ENCODE measurements at places on chromosomes 5 and 9. TPM values are rescaled to one million over a fixed set of nuclear protein-coding genes. Genes with fewer than 3 reads are reported as not detected.

Gene PCAT7
- 0.31 TPM for polyA plus RNA-seq

Gene SLC45A2
- polyA plus RNA-seq, result 0.96 TPM

Gene ACOT12
- 0.84 TPM for polyA plus RNA-seq

Gene PCDHA1
- polyA plus RNA-seq, result 0.15 TPM

Gene PRXL2C
- polyA plus RNA-seq, result 4.7 TPM

Gene AQP3
- 44.1 TPM for polyA plus RNA-seq

Gene RPL12
- 1,447 TPM for polyA plus RNA-seq

Gene SLC34A3
- polyA plus RNA-seq, result 12.1 TPM

Gene FIBCD1
- polyA plus RNA-seq, result 0.79 TPM

Gene FST
- polyA plus RNA-seq, result 28.8 TPM

- no peak for DNase-seq
These were observed 47.7 kb upstream of the BOD1 start for GRCh38 chr5:173664154-173664526.

DNA sequence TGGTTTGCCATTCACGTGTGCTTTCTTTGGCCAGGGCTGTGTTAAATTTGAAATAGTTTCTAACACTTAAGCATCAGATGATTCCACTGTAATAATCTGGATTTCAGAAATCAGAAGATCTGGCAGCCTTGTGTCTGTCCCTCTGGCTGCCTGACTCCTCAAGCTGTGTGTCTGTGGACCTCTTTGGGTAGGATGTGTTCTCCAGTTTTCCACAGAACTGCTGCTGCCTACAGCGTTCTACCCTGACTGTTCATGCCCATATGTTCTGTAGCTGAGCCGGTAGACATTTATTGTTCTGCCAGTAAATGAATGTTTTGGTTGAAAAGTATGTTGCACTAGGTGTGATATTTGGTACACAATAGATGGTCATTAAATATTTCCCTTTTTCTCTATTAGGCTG is 81.3 kb downstream of the SH3GL2 start:
- DNase-seq, result no peak

DNA sequence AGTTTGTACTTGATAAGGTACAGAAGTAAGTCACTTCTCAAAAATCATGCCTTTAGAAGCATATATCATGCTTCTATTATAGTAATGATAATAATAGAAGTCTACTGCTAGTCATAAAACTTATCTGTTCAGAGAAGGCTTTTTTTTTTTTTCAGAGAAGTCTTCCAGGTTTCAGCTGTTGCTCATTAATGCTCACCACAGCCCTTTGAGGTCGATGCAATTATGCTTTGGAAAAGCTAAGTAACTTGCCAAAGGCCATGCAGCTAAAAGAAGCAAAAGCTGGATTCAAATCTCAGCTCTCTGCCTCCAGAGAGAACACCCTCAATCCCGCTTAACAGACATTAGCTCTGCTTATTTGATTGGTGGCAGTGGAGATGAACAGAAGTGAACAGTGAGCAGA is 150.8 kb downstream of the DOCK8 start:
- DNase-seq, result no peak

DNA sequence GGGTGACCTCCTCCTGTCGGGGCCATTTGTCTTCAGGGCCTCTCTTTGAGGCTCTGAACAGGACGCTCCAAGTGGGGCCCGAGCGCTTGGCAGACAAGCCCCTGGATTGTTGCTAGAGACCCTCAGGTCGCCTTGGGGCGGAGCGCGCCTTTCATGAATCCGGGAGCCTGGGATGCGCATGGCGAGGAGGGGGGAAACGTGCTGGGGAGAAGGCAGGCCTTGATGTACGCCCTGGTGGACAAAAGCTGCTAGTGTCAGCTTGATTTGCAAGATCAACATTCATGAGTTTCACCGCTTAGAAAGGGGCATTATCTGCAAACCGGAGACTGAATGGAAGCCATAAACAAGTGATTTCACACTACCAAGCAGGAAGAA is 226.3 kb downstream of the SMARCA2 start:
- peak; percentile 86 for DNase-seq

GRCh38 chr5:56561-57290 is 35.2 kb upstream of the PLEKHG4B start:
- peak; percentile 75 for DNase-seq

DNA sequence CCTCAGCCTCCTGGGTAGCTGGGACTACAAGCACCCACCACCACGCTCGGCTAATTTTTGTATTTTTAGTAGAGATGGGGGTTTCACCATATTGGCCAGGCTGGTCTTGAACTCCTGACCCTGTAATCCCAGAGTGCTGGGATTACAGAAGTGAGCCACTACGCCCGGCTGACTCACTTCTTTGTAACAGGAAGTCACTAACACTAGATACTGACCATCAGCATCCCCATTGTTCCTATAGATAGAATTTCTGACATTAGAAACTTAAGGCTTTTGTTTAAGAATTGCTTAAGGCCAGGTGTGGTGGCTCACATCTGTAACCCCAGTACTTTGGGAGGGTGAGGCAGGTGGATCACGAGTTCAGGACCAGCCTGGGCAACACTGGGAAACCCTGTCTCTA is 42.2 kb downstream of the LEAP2 start:
- DNase-seq, result no peak

- DNase-seq, result no peak
These were observed 153.4 kb downstream of the HSPA4 start for GRCh38 chr5:133205204-133205603.

DNA sequence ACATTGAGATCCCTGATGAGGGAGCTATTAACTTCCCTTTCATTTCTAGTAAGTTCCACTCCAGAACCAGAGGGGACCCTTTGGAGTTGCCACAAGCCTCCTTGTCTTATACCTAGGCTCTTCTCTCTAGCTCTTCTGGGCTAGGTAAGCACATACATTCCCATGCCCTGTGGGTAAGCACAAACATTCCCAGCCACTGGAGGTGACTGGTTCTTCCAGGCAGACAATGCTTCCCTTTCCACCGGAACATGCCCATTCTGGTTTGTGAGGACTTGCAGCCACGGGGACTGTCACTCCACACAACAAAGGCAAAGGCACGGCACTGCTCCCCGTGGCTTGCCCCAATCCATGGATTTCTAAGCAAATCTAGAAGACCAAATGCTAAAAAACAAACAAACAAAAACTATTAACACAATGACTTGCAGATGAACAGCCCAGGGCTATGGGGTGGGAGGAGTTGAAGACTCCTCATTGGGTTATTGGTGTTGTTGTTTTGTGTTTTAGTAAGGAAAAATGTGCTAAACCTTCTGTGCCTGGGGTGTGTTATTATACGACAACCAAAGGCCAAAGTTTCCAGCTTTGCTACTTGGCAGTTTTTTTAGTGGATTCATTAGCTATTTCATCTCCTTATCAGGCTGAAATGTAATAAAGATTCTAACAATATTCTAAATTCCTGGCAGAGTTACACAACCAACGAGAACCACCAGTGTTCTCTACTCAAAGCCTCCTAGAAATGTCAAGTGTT is 276.2 kb downstream of the SYK start:
- DNase-seq, result no peak

- no peak for DNase-seq
These were observed 131.4 kb downstream of the CD180 start for GRCh38 chr5:67065237-67065636.

GRCh38 chr9:92749071-92749933 is 15.3 kb downstream of the BICD2 start:
- DNase-seq, result no peak

DNA sequence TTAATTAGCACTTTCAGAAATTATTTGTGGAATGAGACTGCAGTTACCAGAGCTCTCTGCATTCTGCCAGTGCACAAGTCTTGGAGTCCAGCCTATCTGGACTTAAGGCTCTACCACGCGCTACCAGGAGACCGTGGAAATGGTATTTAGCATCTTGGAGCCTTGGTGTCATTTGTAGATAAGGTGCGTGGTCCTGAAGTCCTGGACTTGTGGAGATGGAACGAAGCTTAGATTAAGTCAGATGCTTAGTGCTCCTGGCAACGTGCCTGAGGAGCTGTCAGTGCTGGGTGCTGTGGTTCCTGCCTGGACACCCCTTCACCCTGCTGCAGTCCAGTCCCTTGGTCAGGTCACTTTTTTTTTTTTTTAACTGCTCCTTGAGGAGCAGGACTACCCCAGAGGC is 59.7 kb downstream of the RCL1 start:
- no peak for DNase-seq

- DNase-seq, result no peak
These were observed 71.9 kb downstream of the DAPK1 start for GRCh38 chr9:87569518-87569917.

DNA sequence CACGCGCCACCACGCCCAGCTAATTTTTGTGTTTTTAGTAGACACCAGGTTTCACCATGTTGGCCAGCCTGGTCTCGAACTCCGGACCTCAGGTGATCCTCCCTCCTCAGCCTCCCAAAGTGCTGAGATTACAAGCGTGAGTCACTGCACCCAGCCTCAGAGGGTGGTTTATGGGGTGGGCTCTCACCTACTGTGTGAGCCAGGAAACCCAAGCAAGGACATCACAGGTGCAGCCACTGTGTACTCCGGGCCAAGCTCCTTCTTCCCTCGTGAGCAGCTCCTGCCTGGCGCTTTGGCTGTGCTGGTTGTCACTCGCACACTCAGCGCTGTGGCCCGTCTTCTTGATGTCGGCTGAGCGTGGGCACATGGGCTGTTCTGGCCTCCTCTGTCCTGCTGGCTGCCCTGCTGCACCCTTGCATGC is 70.1 kb downstream of the WNK2 start:
- DNase-seq, result no peak

DNA sequence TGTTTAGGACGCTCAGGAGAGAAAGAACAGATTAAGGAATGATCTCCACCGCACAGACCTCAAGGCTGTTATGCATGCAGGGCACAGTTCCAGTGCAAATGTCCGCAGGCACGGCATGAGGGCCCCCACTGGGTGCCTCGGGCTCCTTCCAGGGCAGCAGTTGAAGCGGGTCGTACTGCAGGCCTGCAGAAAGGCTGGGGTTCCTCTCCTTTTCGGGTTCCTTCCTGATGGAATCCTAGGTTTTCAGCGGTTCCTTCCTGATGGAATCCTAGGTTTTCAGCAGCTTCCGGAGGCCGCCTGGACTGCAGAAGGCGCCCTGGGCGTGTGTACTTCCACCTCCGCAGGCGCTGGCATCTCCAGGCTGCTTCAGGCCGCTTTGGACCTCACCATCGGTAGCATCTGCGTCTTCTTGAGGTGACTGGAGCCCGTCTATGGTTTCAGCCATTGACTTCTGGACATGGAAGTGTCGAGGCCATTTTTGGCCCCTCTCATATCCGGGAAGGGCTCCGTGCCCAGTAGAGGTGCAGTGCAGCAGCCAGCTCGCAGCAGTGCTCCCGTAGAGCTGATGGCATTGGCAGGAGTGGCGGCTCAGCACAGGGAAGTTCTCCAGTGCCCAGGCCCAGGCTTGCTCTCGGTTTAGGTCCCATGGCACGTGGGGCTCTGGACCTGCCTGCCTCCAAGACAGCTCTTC is 5.6 kb upstream of the MGAT4B start:
- DNase-seq, result no peak

DNA sequence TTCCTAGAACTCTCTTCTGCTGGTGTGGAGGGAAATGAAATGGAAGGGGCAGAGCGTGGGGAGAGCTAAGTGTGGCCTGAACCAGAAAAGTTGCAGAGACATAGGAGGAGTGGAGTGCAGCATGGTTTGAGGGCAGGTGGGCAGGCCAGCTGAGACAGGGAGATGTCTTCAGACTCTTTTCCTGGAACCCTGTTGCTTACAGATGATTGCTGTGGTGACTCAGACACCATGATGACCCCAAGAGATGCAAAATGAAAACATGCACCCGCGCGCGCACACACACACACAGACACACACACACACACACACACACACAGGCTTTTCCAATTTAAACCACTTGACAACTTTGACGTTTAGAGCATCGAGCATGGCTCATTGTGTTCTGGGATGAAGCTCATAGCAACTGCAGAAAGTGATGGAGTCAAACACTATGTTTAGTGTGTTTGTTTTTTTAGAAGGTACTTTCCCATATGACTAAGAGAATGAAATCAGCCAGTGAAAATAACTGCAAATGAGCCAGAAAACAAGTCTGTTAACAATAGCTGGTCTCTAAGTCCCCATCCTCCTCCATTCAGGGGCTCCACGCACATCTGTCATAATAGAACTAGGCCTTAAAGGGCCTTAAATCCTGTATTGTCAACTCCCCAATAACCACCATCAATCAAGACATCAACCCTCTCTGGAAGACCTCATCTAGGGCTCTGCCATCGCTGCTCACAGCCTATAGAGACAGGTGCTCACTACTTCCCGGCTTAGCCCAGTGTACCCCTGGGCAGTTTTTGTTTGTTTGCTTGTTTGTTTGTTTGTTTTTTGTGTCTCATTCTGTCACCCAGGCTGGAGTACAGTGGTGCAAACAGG is 9.6 kb downstream of the TMOD1 start:
- no peak for DNase-seq

DNA sequence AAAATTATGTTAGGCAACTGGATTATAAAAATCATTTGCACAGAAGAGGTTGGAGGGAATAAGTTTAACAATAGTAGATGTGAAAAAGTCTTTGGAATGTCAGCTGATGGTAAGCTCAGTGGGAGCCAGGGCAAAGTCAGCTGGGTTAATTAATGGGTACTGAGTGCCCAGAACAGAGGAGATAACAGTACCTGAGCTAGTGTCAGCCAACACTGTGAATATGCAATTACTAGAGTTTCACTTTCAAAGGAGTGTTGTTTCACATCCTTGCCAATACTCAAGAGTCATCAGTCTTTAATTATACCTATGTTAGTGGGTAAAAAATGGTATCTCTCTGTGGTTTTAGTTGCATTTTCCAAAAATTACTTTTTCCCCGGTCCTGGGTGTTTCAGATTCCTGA is 135.1 kb downstream of the KIF4B start:
- DNase-seq, result no peak

- DNase-seq, result peak; percentile 82
These were observed 32.1 kb downstream of the LCP2 start for GRCh38 chr5:170265522-170265921.

GRCh38 chr9:8232726-8233125 is 433.1 kb upstream of the DMAC1 start:
- no peak for DNase-seq

DNA sequence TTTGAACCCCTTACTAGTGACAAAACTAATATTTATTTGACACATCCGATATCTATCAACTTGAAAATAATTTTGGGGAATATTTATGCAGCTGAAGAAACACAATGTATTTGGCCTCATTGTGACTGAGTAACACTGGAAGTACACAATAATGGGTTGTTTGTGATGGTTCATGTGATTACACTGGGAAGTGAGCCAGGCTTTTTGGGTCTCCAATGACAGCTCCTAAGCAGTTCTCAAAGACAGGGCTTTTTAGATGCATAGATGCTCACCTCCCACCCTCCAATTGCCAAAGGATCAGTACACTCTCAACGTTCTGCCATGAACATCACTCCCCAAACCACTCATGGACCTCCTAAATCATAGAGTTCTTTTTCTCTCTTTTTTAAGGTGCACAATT is 170.0 kb downstream of the SLC24A2 start:
- no peak for DNase-seq
